NCI-H526 (cell line): ENCODE measurements at places on chromosomes 4 and X.

DNA sequence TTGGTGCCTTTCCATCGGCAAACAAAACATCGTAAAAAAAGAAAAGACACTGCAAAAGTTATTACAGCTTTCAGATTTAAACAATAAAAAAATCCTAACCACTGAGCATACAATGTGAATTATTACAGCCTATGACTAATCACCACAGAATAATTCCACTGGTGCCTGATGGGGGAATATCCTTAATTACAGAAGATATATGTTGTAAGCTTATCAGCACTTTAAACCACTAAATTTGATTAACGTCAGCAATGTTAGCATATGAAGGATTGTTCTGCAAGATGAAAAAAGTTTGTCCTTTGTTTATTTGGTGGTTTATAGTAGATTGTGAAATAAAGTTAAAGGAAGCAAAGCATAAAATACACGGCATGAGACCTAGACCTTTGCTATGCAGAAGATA lies 210.2 kb upstream of the ADAMTS3 start:
- DNase-seq, result peak; percentile 37

DNA sequence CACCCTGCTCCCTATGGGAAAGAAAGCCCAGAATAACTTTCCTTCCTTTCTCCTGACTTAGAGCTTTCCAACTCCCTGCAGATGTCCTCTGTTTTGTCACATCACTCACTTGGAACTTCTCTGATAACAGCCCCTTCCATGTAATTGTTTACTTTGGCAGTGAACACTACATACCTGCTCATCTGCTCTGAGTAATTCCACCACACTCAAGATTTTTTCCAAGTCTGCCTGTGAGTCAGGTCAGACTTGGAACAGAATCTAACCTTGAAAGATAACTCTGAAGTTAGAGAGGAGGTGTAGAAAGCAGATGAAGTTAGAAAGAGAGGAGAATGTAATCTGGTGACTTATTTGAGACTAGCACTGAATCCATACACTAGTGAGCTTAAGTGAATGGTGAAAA lies 7.4 kb downstream of the MAGEB10 start:
- DNase-seq, result no peak

DNA sequence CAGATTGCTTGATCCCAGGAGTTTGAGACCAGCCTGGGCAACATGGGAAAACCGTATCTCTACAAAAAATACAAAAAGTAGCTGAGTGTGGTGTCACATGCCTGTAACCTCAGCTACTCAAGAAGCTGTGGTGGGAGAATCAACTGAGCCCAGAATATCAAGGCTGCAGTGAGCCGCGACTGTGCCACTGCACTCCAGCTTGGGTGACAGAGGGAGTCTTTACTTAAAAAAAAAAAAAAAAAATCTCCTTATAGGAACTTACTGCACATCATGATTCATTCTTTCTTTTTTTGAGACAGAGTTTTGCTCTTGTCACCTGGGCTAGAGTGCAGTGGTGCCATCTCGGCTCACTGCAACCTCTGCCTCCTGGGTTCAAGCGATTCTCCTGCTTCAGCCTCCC lies 24.3 kb downstream of the UPF3B start:
- DNase-seq, result no peak

GRCh38 chr4:7266525-7267292 lies 74.4 kb downstream of the SORCS2 start:
- no peak for DNase-seq

DNA sequence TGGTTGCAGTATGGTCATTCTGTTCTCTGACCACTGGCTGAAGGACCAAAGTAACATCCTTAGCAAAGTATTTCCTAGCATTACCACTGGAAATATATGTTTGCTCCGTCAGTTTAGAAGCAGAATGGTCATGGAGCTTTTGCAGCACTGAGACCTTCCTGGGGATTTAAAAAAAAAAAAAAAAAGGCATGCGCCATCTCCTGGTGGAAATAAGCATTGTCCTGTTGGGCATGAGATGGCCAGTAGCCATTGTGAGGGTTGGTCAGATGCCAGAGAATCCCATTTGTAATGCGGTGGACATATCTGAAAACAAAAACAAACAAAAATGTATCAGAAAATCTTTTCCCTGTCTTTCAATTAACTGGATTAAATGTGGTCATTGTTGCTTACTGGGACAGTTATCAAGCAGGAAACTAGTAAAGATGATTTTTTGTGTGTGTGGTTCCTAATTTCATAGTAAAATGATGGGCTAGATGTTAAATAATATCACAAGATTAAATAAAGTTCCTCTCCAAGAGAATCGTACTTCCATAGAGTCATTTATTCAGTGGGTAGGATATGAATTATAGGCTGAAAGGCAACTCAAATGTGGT lies 139.6 kb downstream of the SOWAHB start:
- no peak for DNase-seq

GRCh38 chrX:14354521-14354920 lies 174.8 kb upstream of the GLRA2 start:
- DNase-seq, result no peak

DNA sequence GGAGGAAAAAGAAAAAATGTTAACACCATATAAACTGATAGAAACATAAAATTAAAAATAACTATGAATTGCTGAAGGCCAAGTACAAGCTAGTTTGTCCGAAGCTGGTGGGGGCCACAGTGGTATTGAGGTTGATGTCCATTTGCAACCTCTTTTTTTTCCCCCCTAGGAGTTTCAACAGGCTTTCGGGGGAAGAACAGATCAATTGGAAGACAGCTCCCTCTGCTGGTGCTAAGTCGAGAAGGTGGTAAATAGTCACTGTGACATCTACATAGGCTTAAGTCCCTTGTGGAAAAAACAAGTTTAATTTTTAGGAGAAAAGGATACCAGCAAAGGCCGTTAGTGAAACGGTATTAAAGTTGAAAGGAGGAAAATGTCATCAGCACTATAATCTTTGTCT lies 115.7 kb upstream of the ZXDA start:
- DNase-seq, result peak; percentile 30

DNA sequence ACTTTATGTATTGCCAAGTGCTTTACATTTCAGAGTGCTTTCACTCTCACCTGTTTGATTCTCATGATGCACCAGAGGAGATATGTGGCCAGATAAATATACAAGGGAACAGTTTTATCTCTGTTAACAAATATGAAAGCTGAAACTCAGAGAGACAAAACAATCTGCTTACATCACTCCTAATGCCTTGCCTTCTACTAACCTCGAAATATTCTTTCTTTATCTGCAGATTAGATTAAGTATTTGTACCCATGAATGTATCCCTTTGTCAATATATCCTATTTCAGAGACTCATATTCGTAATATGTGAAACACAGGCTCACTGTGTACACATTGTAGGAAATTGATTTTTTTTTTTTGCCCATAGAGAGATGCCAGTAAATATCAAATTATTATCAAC lies 178.1 kb downstream of the NWD2 start:
- no peak for DNase-seq

DNA sequence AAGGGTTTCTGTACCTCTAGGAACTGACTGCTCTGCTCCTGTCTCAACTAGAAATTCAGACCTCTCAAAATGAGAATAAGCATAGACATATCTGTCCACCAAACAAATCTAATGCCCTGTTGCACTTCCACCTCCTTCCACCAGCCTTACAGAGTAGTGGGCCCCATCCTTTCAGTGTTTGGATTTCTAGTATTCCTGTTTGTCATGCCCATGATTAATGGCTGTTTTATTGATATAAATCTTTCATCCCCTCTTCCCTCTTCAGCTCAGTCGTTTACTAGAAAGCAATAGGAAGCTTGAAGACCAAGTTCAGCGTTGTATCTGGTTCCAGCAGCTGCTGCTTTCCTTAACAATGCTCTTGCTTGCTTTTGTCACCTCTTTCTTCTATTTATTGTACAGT lies 46.2 kb downstream of the MOSPD2 start:
- DNase-seq, result no peak

DNA sequence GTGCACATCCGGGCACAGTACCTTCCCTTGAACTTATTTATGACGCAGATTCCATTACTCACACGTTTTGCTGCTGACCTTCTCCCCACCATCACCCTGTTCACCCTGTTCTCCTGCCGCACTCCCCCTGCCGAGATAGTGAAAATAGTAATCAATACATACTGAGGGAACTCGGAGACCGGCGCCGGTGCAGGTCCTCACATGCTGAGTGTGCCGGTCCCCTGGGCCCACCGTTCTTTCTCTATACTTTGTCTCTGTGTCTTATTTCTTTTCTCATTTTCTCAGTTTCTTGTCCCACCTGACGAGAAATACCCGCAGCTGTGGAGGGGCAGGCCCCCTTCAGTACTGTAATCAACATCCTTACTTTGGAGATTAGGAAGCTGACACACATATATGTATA lies 1337.1 kb upstream of the PABPC4L start:
- no peak for DNase-seq

DNA sequence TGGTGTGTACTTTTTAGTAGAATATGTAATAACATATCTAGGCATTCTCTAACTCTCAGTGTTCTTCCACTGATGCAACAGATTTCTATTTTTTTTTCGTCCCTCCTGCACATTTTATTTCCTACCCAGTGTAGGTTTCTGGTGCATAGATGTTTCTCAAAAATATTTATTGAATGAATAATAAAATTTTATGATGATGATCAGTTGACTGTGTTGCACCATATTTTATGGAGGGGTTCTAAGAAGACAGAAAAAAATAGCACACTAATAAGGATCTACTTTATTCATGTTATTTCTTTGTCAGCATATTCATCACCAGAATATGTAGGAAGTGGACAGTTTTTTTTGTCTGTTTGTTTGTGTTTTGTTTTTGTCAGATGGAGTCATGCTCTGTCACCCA lies 2529.3 kb downstream of the ARAP2 start:
- no peak for DNase-seq

- no peak for DNase-seq
Observed at GRCh38 chr4:4267981-4268380, 20.0 kb upstream of the TMEM128 start.

GRCh38 chr4:137267024-137267423 lies 265.3 kb downstream of the PCDH18 start:
- no peak for DNase-seq

- no peak for DNase-seq
Observed at GRCh38 chrX:129496625-129497024, 26.7 kb downstream of the SMARCA1 start.

GRCh38 chr4:122508083-122508482 lies 51.6 kb upstream of the IL2 start:
- no peak for DNase-seq

GRCh38 chr4:3127112-3127511 lies 52.6 kb downstream of the HTT start:
- no peak for DNase-seq

DNA sequence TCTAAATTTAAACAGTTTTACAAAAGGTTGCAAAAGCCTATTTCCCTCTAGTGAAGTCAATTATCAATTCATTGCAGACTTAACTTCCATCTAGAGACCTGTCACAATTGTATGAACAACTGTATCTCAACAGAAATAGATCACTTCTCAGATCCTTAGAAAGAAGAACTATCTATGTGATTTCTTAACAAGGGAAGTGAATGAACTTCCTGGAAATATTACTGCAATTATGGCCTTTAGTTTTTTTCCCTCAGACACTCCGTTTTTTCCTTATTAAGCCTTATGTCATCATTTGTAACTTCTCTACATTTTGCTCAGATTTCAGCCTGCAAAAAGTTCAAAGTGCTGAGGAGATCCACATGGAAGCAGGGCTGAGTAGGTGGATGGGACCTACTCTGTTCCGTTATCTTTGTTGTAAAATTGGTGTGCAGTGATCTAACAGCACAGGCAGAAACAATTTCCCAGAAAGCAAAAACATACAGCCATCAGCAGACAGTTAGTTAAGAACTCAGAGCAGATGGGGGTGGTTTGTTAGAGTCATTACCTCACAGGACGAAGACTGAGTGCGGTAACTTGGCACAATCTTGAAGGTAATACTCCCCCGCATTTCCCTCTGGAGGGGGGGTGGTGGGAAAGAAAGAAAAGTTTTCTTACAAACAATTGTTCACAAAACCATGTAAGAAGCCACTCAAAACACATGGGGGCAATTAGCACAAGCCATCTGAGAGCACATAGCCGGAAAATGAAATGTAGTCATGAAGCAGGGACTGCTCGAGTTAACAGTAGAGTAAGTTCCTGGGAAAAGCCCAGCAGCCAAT lies 112.3 kb downstream of the NYX start:
- DNase-seq, result no peak

- no peak for DNase-seq
Observed at GRCh38 chr4:8422327-8422726, 18.2 kb downstream of the ACOX3 start.

DNA sequence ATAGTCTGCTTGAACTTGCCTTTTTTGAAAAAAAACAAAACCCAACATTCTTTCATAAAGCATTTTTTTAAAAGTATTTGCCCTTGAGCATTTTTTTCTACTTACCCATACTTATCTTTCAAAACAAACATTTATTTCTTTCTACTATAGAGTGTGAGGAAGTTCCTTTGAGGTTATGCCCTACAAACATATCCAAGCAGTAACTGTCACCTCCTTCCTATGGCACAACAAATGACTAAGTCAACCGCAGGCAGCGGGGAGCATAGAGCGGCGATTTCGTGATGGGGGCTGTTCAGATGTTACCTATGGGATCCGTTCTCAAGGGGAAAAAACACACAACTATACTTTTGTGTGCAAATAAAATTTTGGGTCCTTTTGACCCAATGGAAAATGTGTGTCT lies 19.4 kb downstream of the SPRY1 start:
- no peak for DNase-seq

GRCh38 chr4:36163198-36163597 lies 81.1 kb downstream of the ARAP2 start:
- DNase-seq, result no peak

DNA sequence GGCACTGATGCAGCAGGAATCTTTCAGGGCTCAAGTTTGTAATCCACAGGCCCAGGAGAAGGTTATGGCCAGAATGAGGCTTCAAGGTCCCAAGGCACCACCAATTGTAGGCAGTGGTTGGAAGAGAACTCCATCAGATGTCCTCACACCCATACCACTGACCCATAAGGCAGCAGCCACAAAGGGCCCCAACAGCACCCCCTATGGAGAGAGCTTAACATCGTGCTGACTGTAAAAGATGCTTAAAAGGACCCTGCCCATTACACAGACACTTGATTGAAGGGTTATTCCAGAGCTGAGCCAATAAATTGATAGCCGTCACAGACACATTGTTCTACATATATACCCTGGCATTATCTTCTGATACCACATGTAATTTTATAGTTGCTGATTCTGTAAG lies 113.7 kb downstream of the SOWAHB start:
- DNase-seq, result no peak

- no peak for DNase-seq
Observed at GRCh38 chr4:81826335-81826734, 354.6 kb upstream of the RASGEF1B start.

- DNase-seq, result no peak
Observed at GRCh38 chr4:20433097-20433705, 181.5 kb downstream of the SLIT2 start.

- DNase-seq, result no peak
Observed at GRCh38 chr4:173411106-173411693, 12.3 kb upstream of the SCRG1 start.
